NK-92 treated with Interleukin-12 subunit alpha and Interleukin-12 subunit beta, amount 100 ng/mL, for 24 hours (cell line): ENCODE measurements at places on chromosomes 6 and 20.

GRCh38 chr20:43160941-43161340 is 28.8 kb downstream of the PTPRT start:
- no peak for DNase-seq

GRCh38 chr6:156780102-156780641 is 3.0 kb downstream of the ARID1B start:
- peak; percentile 40 for DNase-seq

DNA sequence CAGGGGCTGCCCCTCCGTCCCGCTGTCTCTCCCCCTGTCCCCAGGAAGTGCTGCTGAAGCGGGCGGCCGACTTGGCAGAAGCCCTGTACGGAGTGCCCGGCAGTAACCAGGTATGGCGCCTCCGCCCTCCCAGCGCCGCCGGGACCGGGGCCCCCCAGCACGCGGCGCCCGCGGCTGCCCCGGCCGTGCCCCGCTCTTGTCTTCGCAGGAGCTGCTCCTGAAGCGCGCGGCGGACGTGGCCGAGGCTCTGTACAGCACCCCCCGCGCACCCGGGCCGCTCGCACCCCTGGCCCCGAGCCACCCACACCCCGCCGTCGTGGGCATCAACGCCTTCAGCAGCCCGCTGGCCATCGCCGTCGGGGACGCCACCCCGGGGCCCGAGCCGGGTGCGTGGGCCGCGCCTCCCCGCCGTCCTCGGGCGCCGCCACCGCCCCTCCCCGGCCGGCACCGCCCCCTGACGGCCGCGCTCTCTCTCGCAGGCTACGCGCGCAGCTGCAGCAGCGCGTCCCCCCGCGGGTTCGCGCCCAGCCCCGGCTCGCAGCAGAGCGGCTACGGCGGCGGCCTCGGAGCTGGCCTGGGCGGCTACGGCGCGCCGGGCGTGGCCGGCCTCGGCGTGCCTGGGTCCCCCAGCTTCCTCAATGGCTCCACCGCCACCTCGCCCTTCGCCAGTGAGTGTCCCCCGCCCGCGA is 48.4 kb downstream of the CPXM1 start:
- no peak for DNase-seq

DNA sequence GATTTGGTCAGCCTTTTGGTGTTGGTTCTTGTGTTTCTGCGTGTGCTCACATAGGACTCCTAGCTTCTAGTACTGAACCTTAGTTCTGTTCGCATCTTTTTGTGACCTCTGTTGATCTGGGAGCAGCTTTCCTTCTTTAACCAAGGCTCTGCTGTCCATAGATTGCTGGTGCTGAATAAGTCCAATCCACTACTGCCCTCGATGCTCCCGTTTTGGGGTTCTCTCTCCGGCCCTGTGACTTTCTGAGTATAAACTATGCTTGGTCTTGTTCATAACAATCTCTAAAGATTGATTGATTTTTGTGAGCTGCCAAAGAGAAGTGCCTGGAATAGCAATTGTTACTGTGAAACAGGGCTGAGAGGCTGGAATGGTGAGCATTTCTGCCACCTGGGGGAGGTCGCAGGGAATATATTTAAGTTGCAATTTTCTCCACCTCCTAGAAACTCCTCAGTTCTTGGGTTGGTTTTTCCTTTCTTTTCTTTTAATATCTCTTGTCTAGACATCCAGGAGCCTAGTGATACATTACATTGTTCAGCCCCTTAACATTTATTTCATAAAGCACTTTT is 422.9 kb upstream of the CHD6 start:
- DNase-seq = no peak

DNA sequence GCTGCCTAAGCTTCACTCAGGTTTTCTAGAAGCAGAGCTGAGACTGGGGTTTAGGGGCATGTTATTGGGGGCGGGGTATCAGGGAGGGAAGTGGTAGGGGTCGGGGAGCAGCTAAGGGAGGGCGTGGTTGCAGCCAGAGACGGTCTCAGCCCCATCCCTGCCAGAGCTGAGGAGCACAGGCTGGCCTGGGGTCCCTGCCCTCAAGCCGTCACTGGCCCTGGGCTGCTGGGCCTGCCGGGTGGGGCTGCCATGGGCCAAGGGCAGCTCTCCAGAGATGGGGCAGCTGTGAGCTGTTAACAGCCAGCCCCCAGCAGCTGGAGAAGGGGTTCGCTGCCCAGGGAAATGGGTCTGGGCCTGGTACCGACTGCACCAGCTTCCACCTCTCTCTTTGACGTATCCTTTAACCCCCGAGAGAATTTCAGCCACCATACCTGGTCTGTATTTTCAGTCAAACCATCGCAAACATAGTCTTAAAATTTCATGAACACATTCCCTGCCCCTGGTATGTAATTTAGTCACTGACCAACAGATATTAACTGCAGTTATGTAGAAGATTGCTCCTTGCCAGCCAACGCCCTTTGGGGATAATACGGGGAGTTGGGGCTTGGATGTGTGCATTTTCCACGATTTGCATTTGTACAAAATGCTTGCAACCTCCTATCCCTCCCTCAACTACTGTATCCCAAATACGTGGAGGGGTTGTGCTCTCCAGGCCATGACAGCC is 253.4 kb downstream of the TAF4 start:
- no peak for DNase-seq

DNA sequence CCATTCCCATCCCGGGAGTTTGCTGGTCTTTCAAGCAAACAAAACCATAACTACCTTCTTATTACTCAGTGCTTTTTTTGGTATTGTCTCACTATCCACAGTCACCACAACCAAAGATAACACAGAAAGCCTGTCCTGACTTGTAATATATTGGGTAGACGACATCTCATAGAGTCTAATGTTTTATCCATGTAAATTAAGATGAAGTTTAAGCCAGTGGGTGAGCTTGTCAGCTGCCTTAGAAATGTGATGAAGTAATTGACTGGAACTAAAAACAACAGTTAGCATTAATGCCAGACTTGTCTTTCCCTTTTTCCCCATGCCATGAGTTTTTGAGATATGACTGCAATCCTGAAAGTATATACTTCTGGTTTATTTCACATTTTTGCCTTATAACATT is 282.7 kb upstream of the PRDM1 start:
- no peak for DNase-seq

- DNase-seq = no peak
These were observed 121.3 kb upstream of the CST7 start for GRCh38 chr20:24827603-24828295.

DNA sequence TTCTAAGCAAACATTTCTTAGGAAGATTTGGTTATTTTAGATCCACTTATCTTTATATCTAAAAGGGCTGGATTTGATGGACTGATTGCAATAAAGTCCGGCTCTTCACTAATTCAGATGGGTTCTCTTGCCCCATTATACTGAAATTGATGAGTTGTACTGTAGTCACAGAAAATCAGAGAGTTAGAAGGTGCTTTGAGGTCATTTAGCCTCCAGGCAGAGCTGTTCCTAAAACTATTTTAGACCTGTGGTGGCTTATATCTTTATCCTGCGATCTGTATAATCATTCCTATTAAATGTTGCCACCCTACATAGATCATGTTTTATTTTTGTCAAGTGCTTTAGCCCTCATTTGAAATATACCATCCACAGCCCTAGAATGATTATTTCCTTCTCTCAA is 61.3 kb upstream of the ATXN1 start:
- DNase-seq = no peak
